Glomerular endothelial cell (primary cell): ENCODE measurements at places on chromosomes 2 and 18. TPM values are rescaled to one million over a fixed set of nuclear protein-coding genes. Genes with fewer than 3 reads are reported as not detected.

Gene SPDYA
- total RNA-seq, result 0.39 TPM in 1 of 2 replicates, not detected in the other

Gene CPS1
- 0.34 and 0.53 TPM in 2 replicates for total RNA-seq

Gene RAX
- total RNA-seq, result not detected in 2 replicates

Gene RGPD3
- 0.05 and 0.29 TPM in 2 replicates for total RNA-seq

Gene ZNF892
- 3.9 and 6.4 TPM in 2 replicates for total RNA-seq

Gene ARHGAP28
- total RNA-seq, result 6.9 and 16.5 TPM in 2 replicates

GRCh38 chr2:105576440-105577241 lies 168.1 kb upstream of the NCK2 start:
- DNase-seq, result no peak

- no peak for DNase-seq
Observed at GRCh38 chr2:51218047-51218446, 186.1 kb upstream of the NRXN1 start.

DNA sequence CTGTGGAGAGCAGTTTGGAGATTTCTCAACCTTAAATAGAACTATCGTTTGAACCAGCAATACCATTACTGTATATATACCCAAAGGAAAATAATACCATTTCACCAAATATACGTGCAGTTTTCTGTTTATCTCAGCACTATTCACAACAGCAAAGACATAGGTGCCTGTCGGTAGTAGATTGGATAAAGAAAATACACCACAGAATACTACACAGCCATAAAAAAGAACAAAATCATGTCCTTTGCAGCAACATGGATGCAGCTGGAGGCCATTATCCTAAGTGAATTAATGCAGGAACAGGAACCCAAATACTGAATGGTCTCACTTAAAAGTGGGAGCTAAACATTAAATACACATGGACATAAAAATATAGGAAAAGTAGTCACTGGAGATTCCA lies 81.3 kb downstream of the SMCHD1 start:
- DNase-seq, result no peak

- DNase-seq, result no peak
Observed at GRCh38 chr2:28408764-28409599, 16.3 kb downstream of the FOSL2 start.

GRCh38 chr2:43634604-43635306 lies 2.3 kb upstream of the PLEKHH2 start:
- no peak for DNase-seq

- DNase-seq, result no peak
Observed at GRCh38 chr2:55707751-55708150, 14.1 kb upstream of the PNPT1 start.

GRCh38 chr2:72969706-72970105 lies 52.4 kb downstream of the EMX1 start:
- DNase-seq, result no peak

- no peak for DNase-seq
Observed at GRCh38 chr2:58099096-58099769, 52.6 kb downstream of the VRK2 start.

DNA sequence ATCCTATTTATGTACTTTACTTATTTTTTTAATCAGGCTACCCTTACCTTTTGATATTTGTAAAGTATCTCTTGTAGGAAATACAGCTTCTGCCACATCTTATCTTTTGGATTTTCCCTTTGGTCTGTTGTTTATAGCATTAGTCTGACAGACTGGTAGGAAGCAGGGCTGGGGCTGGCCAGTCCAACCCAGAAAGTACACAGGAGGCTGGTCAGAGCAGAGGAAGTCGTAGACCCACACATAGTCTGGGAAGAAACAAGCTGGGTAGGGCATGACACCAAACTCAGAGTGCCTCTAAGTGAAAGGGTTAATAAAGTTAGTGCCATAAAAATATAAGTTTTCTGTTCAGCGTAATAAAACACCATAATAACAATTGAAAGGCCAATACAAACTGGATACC lies 51.7 kb downstream of the BOLA3 start:
- DNase-seq, result no peak

DNA sequence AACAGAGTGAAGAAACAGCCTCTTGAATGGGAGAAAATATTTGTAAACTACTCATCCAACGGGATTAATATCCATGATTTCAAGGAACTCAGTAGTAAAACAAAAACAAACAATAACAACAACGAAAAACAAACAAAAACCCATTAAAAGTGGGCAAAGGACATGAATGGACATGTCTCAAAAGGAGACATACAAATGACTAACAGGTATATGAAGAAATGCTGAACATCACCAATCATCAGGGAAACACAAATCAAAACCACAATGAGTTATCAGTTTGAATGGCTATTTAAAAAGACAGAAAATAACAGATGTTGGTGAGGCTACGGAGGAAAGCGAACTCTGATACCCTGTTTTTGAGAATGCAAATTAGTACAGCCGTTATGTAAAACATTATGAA lies 224.8 kb upstream of the NRXN1 start:
- no peak for DNase-seq

- DNase-seq, result no peak
Observed at GRCh38 chr2:226694586-226695284, 104.9 kb downstream of the IRS1 start.

GRCh38 chr2:98685930-98686887 lies 44.7 kb downstream of the MGAT4A start:
- no peak for DNase-seq

DNA sequence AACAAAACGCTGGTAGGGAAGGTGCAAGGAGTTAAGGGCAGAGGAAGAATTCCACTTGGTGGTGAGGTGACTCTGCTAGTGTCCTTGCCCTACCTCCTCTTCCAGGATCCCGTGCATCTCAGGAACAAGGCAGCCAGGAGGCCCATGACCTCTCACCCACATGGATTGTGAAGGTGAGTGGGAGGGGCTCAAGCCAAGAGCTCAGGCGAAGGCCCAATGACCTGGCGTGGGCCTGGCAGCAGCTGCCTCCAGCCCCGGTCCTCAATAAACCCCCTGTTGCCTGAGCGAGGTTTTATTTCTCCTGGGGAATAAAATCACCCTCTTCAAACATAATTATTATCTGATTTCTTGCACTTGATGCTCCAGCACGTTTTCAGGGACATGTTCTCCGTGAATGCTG lies 28.2 kb downstream of the LAMA1 start:
- no peak for DNase-seq

DNA sequence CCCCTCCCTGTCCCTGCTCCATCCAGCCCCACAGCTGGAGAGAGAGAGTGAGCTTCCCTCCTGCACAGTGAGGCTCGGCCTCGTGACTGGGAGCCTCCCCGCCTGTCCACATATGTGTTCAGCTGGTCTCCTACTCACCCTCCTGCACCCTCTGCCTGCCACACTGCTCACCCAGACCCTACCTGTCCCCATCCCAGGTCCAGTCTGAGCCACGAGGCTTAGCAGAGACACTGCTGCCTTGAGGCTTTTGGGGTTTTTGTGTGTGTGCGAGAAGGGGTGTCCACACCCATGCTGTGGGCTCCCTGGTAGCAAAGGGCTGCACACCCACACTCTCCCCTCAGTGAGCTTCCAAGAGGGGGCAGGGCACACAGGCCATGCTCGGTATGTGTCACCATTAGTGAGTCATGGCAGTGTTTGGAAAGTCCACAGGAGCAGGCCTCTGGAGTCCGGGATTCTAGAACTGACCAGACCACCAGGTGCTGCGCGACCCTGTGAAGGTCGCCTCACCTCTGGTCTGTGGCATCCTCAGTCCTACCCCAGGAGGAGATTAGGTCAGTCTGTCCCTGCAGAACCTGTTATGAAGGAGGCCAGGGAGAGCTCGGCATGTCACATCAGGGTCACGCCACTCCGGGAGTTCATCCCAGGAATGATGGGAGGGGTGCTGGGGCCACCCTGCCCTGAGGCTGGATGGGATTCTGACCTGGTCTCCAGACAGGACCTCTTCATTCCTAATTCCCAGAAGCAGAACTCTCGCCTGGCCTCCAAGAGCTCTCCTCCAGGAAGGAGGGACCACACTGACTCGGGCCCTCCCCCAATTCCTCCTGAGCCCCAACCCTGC lies 39.9 kb upstream of the SMAD7 start:
- no peak for DNase-seq

DNA sequence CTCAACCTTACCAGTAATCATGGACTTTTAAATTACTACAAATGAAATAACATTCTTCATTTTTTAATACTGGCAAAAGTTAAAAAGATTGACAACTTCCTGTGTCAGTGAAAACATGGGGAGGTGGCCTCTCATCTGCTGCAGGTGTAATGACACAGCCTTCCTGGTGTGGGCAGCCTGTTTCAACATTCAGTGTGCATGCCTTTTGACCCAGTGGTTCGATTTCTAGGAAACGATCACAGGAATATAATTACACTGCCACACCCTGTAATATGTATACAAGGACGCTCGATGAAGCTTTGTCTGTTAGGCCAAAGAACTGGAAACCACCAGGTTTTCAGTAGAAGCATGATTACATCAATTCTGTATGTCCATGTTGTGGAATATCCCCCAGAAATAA lies 68.7 kb downstream of the MTHFD2 start:
- DNase-seq, result no peak
